NCI-H2081 (cell line): ENCODE measurements at places on chromosomes 12 and 14.

DNA sequence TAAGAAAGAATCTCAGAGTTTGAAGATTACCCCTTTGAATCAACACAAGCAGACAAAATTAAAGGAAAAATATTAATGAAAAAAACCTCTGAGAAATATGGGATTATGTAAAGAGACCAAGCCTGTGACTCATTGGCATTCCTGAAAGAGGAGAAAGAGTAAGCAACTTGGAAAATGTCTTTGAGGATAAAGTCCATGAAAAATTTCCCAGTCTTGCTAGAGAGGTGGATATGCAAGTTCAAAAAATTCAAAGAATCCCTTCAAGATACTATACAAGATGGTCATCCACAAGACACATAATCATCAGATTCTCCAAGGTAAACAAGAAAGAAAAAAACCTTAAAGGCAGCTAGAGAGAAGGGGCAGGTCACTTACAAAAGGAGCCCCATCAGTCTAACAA lies 13.3 kb downstream of the SLCO1B1 start:
- no peak for DNase-seq

DNA sequence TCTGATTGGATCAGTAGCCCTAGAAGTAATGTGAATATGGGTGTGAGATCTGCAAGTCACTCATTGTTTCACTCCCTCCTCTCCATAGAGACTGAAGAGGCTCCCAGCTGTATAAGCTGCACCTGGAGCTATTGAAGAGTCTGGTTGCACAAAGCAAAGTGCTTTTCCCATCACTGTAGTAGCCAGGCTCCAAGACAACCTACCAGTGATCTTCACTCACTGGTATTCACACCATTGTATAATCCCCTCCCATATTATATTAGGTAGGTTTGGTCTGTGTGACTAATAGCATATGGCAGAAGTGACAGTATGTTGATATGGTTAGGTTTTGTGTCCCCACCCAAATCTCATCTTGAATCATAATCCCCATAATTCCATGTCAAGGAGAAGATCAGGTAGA lies 64.4 kb downstream of the ZFC3H1 start:
- no peak for DNase-seq

- no peak for DNase-seq
These were observed 189.0 kb upstream of the ARHGAP5 start for GRCh38 chr14:31887929-31888580.

GRCh38 chr12:52139579-52140062 lies 52.2 kb downstream of the KRT80 start:
- peak; percentile 71 for DNase-seq
